H9 (cell line): ENCODE measurements at places on chromosomes 6 and 20. TPM values are rescaled to one million over a fixed set of nuclear protein-coding genes. Genes with fewer than 3 reads are reported as not detected.

GRCh38 chr6:12952318-12952717 lies 235.8 kb downstream of the PHACTR1 start:
- H3K36me3 ChIP-seq, result no peaks in the 10 kb centered on the region
- H3K27me3 ChIP-seq, result peaks cover 20% of the 10 kb centered on the region; the same call in 1 of the 2 replicates
- H3K4me3 ChIP-seq, result no peak overlapping the region
- no peak for DNase-seq
- peaks cover 8% of the 10 kb centered on the region; the same call in 1 of the 2 replicates for H3K4me1 ChIP-seq

GRCh38 chr6:2523061-2523460 lies 227.7 kb downstream of the MYLK4 start:
- H3K27me3 ChIP-seq, result no peaks in the 10 kb centered on the region
- peaks cover 6% of the 10 kb centered on the region; the same call in 2 of the 3 replicates for H3K36me3 ChIP-seq
- no peaks in the 10 kb centered on the region for H3K4me1 ChIP-seq
- H3K27ac ChIP-seq, result no peak overlapping the region
- DNase-seq, result no peak

- H3K4me3 ChIP-seq, result no peak overlapping the region
- no peak overlapping the region for H3K27ac ChIP-seq
- no peaks in the 10 kb centered on the region for H3K27me3 ChIP-seq
These were observed 380.3 kb upstream of the ARID1B start for GRCh38 chr6:156396791-156397418.

- H3K4me1 ChIP-seq, result no peaks in the 10 kb centered on the region
- no peak for DNase-seq
- peaks cover 22% of the 10 kb centered on the region for H3K36me3 ChIP-seq
- no peak overlapping the region for H3K4me3 ChIP-seq
These were observed 41.7 kb downstream of the BCKDHB start for GRCh38 chr6:80148220-80148619.

DNA sequence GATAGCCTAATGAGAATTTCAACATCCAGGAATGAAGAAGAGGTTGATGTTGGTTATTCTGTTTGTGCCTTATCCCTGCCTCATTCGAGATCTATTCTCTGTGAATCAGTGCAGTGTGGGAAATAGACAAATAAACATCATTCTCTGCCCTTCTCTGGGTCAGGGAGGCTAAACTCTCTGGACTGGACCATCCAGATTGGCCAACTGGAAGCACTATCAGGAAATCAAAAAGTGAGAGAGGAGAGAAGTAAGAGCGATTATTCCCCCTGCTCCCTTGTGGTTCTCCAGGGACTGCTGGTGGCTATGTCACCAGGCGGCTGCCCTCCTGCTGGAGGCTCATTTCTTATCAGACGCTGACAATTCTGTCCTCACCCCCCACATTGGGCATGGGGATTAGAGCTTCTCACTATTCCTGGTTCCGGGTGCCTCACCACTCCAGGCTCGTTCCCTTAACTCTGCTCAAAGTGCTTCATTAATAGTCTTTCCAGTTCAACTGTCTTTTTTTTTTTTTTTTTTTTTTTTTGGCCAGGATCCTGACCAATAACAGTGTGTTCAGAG lies 201.7 kb upstream of the RREB1 start:
- DNase-seq, result no peak
- H3K27ac ChIP-seq, result no peak overlapping the region
- no peak overlapping the region for H3K4me3 ChIP-seq
- no peaks in the 10 kb centered on the region for H3K36me3 ChIP-seq
- H3K27me3 ChIP-seq, result no peaks in the 10 kb centered on the region

DNA sequence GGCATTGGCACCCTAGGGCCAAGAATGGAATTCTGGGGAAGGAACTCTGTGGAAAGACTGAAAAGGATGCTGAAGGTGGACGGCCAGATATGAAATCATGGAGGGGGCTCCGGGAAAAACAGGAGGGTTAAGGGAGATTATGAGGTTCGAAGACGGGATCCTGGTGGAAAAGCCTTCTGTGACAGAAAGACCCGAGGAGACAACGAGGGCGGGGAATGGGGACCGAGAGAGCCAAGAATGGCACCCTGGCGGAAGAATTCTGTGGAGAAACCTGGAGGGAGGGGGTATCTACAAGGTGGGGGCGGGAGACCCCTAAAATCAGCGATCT lies 426 bp downstream of the TRMT6 start:
- no peaks in the 10 kb centered on the region for H3K27me3 ChIP-seq
- peaks cover 66% of the 10 kb centered on the region for H3K36me3 ChIP-seq
- H3K27ac ChIP-seq, result no peak overlapping the region
- H3K4me1 ChIP-seq, result no peaks in the 10 kb centered on the region; the same call in 1 of the 2 replicates
- DNase-seq, result no peak

- no peak overlapping the region for H3K27ac ChIP-seq
- DNase-seq, result no peak
- no peaks in the 10 kb centered on the region for H3K4me1 ChIP-seq
These were observed 91.4 kb downstream of the EDN1 start for GRCh38 chr6:12381587-12381986.

DNA sequence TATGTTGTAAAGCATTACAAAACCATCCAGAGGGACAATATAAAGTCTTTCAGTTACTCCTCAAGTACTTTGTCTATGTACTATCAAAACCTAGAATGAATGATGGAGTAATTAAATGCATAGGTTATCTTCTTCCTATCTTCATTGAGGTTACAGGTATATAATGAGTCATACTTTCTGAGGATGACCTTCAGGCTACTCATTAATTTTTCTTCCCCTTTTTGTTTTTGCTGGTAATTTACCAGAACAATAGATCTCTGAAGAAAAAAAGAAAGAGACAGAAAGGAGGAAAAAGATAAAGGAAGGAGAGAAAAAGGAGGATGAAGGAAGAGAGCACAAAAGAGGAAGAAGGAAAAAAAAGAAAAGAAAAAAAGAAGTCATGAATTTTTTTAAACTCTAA lies 398.4 kb downstream of the TBC1D32 start:
- peaks cover 2% of the 10 kb centered on the region; the same call in 1 of the 2 replicates for H3K4me1 ChIP-seq
- no peaks in the 10 kb centered on the region for H3K27me3 ChIP-seq
- no peak overlapping the region for H3K27ac ChIP-seq
- no peaks in the 10 kb centered on the region for H3K36me3 ChIP-seq
- H3K4me3 ChIP-seq, result no peak overlapping the region

The CFAP61 gene
- total RNA-seq, result 0.44 TPM in 1 of 2 replicates, not detected in the other

- peaks cover 4% of the 10 kb centered on the region; the same call in 1 of the 2 replicates for H3K4me1 ChIP-seq
- H3K27me3 ChIP-seq, result no peaks in the 10 kb centered on the region; the same call in 1 of the 2 replicates
- no peak for DNase-seq
- H3K36me3 ChIP-seq, result peaks cover 2% of the 10 kb centered on the region; the same call in 1 of the 3 replicates
These were observed 4.4 kb downstream of the CD83 start for GRCh38 chr6:14121936-14122344.

DNA sequence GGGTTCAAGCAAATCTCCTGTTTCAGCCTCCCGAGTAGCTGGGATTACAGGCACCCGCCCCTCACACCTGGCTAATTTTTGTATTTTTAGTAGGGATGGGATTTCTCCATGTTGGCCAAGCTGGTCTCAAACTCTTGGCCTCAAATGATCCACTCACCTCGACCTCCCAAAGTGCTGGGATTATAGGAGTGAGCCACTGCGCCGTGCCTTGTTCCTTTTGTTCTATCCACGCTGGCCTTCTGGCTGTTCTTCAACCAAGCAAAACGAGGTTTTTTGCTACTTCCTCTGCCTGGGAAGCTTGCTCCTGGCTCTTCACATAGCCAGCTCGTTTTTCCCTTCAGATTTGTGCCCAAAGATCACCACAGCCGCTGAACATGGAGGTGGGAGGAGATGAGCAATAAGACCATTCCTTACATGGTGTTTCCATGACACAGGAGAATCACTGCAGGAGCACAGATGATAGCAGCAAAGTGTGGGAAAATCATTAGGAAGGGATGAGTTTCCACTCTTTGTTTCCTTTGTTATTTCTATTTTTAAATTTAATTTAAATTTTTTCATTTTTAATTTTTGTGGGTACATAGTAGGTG lies 201.0 kb upstream of the ZNF217 start:
- H3K36me3 ChIP-seq, result peaks cover 5% of the 10 kb centered on the region
- DNase-seq, result no peak
- no peak overlapping the region for H3K4me3 ChIP-seq
- no peaks in the 10 kb centered on the region for H3K27me3 ChIP-seq
- H3K27ac ChIP-seq, result no peak overlapping the region
- H3K4me1 ChIP-seq, result peaks cover 7% of the 10 kb centered on the region; the same call in 1 of the 2 replicates

The SOX18 gene
- total RNA-seq, result 1.6 and 2.0 TPM in 2 replicates

The C6orf141 gene
- total RNA-seq, result 35.9 and 40.1 TPM in 2 replicates

DNA sequence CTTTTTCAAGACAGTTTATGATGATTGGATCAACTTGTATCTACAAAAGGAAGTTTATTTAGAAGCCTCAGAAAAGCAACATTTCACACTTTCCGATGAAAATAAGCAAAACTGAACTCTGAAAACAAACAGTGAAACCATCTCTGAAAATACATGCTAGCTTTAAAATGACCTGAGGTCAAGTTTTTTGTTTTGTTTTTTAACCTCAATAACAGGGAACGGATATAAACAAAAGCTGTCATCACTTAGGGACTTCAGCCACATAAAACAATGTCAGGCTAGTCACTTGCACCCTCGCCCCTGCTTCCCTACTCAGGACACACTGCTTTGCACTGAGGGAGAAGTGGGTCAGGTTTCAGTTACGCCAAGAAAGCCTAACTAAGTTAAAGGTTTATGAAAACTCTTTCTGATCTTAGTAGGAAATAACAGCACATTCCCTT lies 11.6 kb downstream of the BACH2 start:
- H3K4me3 ChIP-seq, result 0 out of 3 replicates have a peak overlapping the region, but pooled peaks have one; percentile 45
- H3K27ac ChIP-seq, result no peak overlapping the region
- H3K4me1 ChIP-seq, result peaks cover 4% of the 10 kb centered on the region; the same call in 1 of the 2 replicates
- DNase-seq, result no peak

GRCh38 chr6:166307082-166308032 lies 835 bp downstream of the PRR18 start:
- H3K4me1 ChIP-seq, result no peaks in the 10 kb centered on the region; the same call in 1 of the 2 replicates
- H3K27ac ChIP-seq, result no peak overlapping the region
- DNase-seq, result peak; percentile 79
- H3K4me3 ChIP-seq, result peak overlapping the region; percentile 50

DNA sequence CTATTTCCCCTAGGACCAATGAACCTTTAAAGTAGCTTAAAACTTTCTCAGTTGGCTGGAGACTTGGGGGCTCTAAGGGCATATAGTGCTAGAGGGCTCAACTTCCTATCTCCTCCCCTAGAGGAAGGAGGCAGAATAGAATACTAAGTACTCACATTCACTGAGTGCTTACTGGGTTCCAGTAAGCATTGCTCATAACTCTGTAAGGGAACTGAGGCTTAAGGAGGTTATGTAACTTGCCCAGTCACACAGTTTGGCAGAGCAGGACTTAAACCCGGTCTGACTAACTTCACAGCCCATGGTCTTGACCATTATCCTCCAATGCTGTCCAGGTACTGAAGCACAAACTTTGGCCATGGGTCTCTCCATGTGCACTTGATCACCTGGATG lies 12.5 kb downstream of the SESN1 start:
- no peaks in the 10 kb centered on the region for H3K4me1 ChIP-seq
- no peaks in the 10 kb centered on the region for H3K27me3 ChIP-seq
- no peak overlapping the region for H3K4me3 ChIP-seq
- no peak for DNase-seq

- no peak overlapping the region for H3K27ac ChIP-seq
- peaks cover 2% of the 10 kb centered on the region; the same call in 1 of the 2 replicates for H3K4me1 ChIP-seq
- H3K4me3 ChIP-seq, result no peak overlapping the region
- no peak for DNase-seq
These were observed 34.1 kb downstream of the RPP40 start for GRCh38 chr6:4969609-4970285.

The TREML2 gene
- total RNA-seq, result 0.07 TPM in 2 replicates

GRCh38 chr20:49288784-49289696 lies 11.2 kb upstream of the ZNFX1 start:
- 0 out of 3 replicates have a peak overlapping the region, but pooled peaks have one; percentile 8 for H3K4me3 ChIP-seq
- no peaks in the 10 kb centered on the region for H3K4me1 ChIP-seq
- H3K27ac ChIP-seq, result peak overlapping the region; percentile 56

GRCh38 chr6:36888654-36889481 lies 3.1 kb downstream of the C6orf89 start:
- H3K4me1 ChIP-seq, result no peaks in the 10 kb centered on the region
- H3K36me3 ChIP-seq, result no peaks in the 10 kb centered on the region
- no peak overlapping the region for H3K27ac ChIP-seq
- no peak for DNase-seq
- H3K27me3 ChIP-seq, result no peaks in the 10 kb centered on the region

The CYP39A1 gene
- total RNA-seq, result 0.50 and 0.59 TPM in 2 replicates

- 0 out of 2 replicates have a peak, but pooled peaks cover 4% of the 10 kb centered on the region for H3K36me3 ChIP-seq
- H3K27me3 ChIP-seq, result no peaks in the 10 kb centered on the region
- DNase-seq, result no peak
- H3K4me3 ChIP-seq, result no peak overlapping the region
These were observed 130.6 kb downstream of the PXDC1 start for GRCh38 chr6:3620937-3621336.

- no peaks in the 10 kb centered on the region for H3K36me3 ChIP-seq
- no peak for DNase-seq
- H3K4me3 ChIP-seq, result no peak overlapping the region
- H3K27ac ChIP-seq, result no peak overlapping the region
- no peaks in the 10 kb centered on the region for H3K27me3 ChIP-seq
These were observed 144.2 kb upstream of the TNFAIP3 start for GRCh38 chr6:137722749-137723272.
